NCI-H187 treated with DMSO at 0.1 percent for 48 hours (cell line): ENCODE measurements at places on chromosomes 4 and X.

DNA sequence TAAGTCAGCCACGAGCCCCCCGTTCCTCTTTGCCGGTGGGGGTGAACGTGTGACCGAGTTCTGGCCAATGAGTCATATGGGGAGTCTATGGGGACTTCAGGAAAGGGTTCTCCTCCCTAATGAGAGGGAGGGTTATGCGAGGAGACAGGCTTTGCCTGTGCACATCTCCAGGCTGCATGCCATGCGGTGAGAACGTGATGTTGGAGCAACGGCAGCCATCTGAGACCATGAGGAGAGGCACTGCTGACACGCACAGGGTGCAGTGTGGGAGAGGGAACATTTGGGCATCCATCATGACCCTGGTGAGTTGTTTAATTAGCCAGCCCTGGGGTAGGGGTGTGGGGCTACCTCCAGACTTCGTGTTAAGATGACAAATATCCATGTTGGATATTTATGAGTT, 55.8 kb downstream of the ABLIM2 start:
- no peak for DNase-seq

GRCh38 chr4:25280210-25280609, 32.4 kb upstream of the ZCCHC4 start:
- no peak for DNase-seq

GRCh38 chrX:119093991-119094735, 21.4 kb downstream of the CT47C1 start:
- no peak for DNase-seq

DNA sequence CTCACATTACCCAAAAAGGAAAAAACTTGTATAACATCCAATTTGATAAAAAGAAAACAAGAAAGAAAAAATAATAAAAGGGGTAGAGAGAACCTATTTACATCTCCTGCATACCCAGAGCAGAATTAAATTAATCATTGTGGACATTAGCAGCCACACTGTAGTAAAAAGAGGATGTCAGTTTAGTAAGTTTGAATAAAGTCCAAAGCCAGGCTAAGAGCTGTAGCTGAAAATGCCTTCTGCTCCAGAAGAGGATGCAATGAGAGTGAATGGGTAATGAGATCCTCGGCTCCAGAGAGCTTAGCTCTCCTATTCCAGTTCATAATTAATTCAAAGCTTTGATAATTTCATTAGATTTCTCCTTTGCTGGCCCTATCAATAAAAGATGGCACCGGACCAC, 78.2 kb downstream of the SLC10A7 start:
- DNase-seq, result no peak

DNA sequence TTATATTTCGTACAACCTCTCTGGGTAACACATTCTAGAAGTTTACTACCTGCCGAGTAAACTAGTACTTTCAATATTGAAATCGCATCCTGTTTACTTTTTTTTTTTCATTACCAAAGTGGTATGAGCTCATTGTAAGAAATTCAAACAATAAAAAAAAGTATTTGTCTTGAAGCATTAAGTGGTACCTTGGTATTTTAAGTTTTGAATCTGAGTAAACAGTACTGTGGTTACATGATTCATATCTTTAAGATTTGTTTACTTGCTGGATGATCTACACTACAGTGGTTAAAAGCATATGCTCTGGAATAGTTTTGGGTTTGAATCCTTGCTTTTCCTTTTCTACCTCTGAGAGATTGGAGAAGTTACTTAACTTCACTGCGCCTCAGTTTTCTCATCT, 3.8 kb upstream of the MMGT1 start:
- no peak for DNase-seq

GRCh38 chr4:139315221-139315675, 13.0 kb upstream of the NDUFC1 start:
- DNase-seq, result no peak

DNA sequence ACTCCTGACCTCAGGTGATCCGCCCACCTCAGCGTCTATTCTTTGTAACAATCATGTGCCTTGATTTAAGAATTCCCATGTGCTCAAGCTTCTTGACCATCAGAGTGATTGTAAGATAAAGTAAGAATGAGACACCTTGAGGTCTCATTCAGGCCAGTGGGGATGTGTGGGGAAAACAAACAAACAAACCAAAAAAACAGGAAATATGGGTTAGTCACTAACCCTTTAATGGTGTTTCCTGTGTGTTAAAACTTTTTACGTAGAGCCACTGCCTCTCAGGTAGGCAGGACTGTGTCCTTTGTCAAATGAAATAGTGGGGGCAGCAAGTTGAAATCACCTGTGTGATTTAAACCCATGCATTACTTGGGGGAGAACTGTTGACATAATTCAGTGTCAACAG, 91.5 kb upstream of the DHRSX start:
- no peak for DNase-seq

GRCh38 chrX:154719132-154719675, 31.7 kb downstream of the GAB3 start:
- DNase-seq, result no peak

GRCh38 chrX:10512741-10513140, 107.6 kb downstream of the MID1 start:
- no peak for DNase-seq

- no peak for DNase-seq
These were observed 34.7 kb downstream of the NOP14 start for GRCh38 chr4:2928242-2929176.

GRCh38 chr4:76498550-76498949, 63.5 kb downstream of the SHROOM3 start:
- no peak for DNase-seq

DNA sequence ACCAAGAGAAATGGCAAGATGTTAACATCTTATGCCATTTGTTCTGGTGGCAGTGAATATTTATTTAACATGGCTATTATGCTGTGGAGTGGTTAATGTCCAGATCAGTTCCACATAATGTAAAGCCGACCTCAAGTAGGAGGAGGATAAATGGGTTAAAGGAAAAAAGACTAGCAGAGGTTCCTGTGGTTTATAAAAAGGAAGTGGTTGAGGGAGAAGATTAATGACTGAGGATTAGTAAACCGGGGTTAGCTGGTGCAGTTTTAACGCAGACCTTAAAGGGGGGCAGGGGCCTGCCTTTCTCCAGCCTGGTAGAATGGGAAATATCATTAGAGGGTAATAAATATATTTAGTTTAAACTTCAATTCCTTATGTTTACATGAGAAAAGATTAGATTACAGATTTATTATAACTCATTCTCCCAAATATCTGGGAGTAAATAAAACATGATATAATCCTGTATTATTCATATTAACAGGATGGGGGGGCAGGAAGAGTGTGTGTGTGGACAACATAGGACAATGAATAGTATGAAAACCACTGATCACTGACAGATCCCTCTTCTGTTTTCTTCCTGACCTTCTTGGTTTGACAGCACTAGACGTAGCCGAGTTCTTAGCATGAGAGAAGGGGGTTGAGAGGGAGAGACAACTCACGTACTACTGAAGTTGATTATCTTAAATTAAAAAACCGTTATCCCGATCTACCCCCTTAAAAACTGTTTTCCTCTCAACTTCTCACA, 124.1 kb upstream of the LIMCH1 start:
- DNase-seq, result peak; percentile 13

- no peak for DNase-seq
These were observed 480.8 kb upstream of the TECRL start for GRCh38 chr4:64889906-64890610.
